Psoas muscle (tissue), 8 donors: ENCODE measurements at places on chromosomes 5 and 9. TPM values are rescaled to one million over a fixed set of nuclear protein-coding genes. Genes with fewer than 3 reads are reported as not detected.

- no peak for DNase-seq
Measured at GRCh38 chr5:127863610-127864395, 160.6 kb downstream of the CCDC192 start.

DNA sequence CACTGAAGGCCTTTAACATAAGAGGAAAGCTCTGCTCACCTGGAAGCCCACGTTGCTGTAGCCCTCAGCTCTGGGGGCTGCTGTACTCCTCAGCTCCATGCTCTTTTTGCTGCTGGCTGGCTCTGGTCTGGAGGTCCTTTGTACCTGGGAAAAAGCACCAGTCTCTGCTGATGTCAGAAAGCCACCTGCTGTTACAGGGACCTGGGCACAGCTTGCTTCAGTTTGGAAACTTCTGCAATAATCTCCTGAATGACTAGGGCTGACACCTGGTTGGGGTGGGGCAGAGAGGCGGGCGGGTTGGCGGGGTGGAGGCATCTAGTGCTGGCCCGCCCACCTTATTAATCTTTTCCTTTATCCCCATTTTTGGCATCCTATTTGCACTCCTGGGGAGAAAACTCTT is at the start of gene SLC28A3:
SLC28A3 (minus strand) TSS at position 224 of the 400 bp plus-strand sequence; CDS start at position 99, 125 bp downstream.
- no peak for DNase-seq

DNA sequence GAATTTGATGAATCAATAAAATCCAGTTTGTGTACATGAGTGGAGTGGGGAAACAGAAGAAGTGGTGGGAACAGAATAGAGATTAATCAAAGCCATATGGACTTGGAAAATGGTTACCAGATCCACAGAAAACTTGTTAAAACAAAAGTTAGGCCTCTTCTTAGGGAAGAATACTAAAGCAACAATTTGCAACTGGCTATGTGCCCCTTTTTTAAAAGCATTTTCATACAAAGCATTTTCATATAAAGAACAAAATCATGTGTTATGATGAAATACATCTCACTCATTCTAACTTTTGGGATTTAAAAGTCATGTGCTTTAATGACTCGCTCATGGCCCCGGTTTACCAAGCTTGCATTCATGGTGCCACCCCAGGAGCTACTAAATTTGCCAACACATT is 276.9 kb downstream of the EFNA5 start:
- no peak for DNase-seq

GRCh38 chr5:79692596-79692995 is 3.0 kb downstream of the CMYA5 start:
- DNase-seq = no peak

DNA sequence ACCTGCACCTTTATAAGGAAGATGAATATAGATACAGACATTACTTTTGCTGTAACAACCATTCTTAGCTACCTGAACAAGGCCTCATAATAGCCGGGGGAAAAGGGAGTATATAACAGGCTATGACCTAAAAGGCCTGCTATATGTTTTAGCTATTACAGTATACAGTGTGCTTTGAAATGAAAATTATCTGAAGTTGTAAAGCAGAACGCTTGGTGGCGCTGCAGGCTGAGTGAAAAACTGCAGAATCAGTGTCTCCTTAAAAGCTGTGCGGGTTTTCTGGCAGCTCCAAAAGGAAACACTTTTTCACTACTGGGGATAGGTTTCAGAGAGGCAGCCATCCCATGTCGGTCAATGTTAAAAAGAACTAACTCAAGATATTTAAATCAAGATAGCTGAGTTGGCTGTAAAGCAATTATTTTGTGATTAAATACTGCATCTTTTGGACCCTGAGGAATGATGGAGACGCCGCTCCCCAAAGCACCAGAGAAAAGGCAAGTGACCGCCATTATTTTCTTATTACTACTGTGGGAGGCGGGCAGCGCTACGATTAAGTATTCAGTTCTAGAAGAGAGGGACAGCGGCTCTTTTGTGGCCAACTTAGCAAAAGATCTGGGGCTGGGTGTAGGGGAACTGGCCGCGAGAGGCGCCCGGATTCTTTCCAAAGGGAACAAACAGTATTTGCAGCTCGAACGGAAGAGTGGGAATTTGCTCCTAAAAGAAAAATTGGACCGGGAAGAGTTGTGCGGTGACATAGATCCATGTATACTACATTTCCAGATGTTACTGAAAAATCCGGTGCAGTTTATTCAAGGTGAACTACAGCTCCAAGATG is 5.9 kb downstream of the PCDHB6 start:
- no peak for DNase-seq

DNA sequence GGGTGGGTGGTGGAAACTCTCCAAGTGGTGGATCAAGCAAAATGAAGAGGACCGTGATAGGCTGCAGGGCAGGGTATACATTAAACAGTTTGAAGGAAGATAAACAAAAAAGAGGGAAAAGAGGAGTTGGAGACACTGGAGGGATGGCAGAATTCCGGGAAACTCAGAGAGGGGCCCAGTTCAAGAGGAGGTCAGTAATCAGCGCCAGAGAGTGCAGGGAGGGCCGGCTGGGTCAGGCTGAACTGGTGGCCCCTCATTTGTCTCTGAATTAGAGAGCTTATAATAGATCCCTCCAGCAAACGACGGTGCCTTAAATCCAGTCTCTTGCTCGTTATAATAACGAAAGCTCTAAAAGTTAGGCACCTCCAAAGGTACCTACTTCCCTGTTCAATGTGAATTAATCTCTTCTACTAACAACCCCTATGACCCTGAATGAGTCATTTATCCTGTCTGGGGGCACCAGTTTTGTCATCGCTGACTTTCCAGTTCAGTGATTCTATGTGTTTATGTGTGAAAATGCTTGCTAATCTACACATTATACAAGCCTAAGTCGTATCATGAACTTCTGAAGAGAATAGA is 2.4 kb upstream of the ZSWIM6 start:
- no peak for DNase-seq

DNA sequence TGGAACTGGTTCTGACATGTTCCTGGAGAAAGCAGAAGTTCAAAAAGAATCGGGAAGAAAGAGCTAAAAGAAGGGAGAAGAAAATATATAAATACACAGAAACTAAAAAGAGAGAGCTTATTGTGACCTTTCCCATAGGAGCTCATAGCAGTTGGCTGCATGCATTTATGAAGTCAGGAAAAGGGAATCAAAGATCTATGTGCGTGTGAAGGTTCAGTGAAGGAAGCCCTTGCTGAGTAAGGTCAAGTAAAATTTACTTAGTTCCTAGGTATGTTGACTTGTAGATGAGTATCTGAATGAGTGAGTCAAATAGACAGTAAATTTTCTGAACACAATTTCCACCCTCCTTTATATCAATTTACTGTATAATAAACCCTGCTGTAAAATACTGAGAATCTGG is 632.5 kb downstream of the SLCO4C1 start:
- DNase-seq = no peak

The GFI1B gene
- not detected for total RNA-seq
